ENCODE measurements at places on chromosomes 5 and 9. TPM values are rescaled to one million over a fixed set of nuclear protein-coding genes. Genes with fewer than 3 reads are reported as not detected.

DNA sequence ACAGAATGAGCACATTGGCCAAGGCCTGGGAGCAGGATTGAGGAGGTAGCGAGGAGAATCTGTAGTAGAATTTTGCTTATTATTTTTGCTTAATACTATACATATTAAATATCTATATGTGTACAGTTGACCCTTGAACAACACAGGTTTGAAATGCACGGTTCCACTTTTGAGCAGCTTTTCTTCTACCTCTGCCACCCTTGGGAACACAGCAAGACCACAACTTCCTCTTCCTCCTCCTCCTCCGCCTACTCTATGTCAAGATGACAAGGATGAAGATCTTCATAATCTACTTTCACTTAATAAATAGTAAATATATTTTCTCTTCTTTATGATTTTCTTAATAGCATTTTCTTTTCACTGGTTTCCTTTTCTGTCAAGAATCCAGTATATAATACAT, 541.4 kb downstream of the KCTD16 start:
- DNase-seq: no peak

- no peak for DNase-seq
Measured at GRCh38 chr5:60232036-60232795, 338.7 kb upstream of the PDE4D start.

GRCh38 chr9:34651876-34652601, at the start of gene IL11RA:
IL11RA (plus strand) TSS chr9:34652185; CDS start chr9:34655218, 3,033 bp downstream.
- DNase-seq: peak; percentile 88

DNA sequence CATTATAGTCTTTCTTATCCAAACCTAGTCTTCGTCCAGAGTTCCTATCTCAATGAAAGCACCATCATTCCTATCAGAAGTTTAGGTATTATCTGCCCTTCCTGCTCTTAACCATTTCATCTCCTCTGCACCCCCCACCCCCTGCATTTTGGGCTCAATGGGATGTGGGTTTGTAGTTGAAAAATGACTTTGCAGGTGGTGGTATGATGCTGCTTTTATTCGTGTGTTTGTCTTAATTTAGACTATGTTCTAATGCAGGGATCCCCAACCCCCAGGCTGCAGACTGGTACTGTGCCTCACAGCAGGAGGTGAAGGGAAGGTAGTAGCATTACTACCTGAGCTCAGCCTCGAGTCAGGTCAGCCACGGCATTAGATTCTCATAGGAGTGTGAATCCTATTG, 49.4 kb upstream of the ZNF608 start:
- DNase-seq: no peak

DNA sequence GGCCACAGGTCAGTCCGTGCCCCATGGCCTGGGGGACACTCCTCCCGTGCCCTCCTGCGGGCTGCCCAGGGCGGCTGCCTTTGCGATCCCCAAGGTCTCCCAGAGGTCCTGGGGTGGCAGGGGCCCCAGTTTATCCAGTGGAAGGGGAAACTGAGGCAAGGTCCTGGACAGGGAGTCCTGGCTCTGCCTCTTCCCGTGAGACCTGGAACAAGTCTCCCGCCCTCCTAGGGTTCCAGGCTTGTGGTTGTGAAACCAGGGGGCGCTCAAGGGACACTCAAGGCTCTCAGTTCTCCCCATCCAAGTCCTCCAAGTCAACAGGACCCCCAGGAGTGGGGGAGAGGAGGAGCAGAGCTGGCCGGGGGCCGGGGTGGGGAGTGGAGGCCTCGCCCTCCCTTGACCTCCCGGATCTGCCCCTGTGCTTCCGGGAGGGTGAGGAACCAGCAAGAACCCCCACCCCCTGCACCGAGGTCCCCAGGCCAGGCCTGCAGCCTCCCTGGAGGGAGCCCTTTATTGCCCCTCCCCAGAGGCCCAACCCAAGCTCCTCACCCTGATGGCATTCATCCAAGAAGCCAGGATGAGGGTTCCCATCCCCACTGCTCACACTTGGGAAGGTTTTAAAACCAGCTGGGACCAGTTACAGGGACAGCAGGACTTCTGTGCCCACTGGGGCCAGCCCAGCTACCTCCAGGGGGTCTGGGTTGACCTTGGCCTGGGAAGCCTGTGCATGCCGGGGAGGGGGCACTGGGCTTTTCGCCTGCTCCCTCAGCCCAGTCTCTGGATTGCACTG, 24.7 kb upstream of the TMEM250 start:
- DNase-seq: peak; percentile 79

- peak; percentile 41 for DNase-seq
Measured at GRCh38 chr5:150155258-150156026, at the start of gene PDGFRB. PDGFRB (minus strand) TSS chr5:150155845; CDS start chr5:150137047, 18,798 bp downstream.

DNA sequence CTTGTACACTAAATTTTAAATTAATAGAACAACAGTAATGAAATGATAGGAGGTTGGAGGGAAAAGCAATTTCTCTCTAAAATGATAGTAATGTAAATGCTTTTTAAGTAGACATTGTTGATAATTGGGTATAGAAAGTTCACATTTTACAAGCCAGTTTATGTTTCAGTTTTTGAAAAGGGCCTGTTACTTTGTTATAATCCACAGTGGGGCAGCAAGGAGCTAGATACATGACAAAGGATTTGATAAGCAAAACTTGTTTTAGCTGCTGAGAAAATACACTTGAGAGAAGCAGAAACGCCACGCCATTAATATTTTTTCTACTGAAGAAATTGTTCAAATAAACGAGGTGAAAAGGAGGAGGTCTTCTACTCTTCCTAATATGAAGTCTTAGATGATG, 30.2 kb downstream of the SREK1 start:
- peak; percentile 54 for DNase-seq

GRCh38 chr5:108472237-108472636, 90.3 kb upstream of the FBXL17 start:
- no peak for DNase-seq

- no peak for DNase-seq
Measured at GRCh38 chr9:3241290-3241689, 284.5 kb downstream of the RFX3 start.

- DNase-seq: no peak
Measured at GRCh38 chr5:73346878-73347408, 101.6 kb downstream of the FOXD1 start.

GRCh38 chr9:19239955-19240354, 9.5 kb downstream of the DENND4C start:
- no peak for DNase-seq

GRCh38 chr5:33549982-33550567, 109.3 kb downstream of the TARS1 start:
- no peak for DNase-seq

- no peak for DNase-seq
Measured at GRCh38 chr9:116705531-116705930, 18.4 kb downstream of the TRIM32 start.

- DNase-seq: peak; percentile 82
Measured at GRCh38 chr9:14768405-14769229, 46.1 kb upstream of the CER1 start.

DNA sequence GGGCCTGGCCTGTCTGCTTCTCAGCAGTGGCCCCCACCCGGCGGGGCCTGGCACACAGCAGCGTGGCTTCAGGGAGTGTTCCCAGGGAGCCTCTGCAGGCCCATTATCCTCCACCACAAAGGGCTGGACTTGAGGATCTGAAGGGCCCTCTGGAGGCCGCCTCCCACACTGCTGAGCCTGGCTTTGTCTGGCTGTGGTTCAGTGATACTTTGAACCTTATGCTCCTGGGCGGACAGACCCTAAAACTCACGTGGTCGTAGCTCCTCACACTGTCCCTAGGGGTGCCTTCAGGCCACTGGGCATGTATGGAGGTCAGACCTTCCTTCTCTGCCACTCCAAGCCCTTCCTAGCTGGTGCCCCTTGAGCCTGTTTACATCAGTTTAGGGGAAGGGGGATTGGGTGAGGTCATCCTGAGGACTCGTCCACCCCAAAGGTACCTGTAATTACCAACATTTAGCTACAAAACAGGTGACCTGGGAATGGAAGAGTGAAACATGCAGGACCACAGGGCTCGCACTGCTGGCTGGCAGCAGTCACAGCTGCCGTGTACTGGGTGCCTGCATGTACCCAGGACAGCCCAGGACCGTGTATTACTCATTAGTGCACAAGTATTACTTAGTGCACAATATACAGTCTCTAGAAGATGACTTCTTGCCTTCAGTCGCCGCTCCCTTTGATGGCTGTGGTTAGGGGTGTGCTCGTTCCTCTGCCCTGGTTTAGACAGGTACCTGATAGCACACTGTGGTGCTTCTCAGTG, 8.5 kb downstream of the GRHPR start:
- peak; percentile 13 for DNase-seq

- DNase-seq: no peak
Measured at GRCh38 chr5:95398989-95399388, 7.8 kb downstream of the FAM81B start.

GRCh38 chr5:86885011-86885410, 267.3 kb downstream of the COX7C start:
- DNase-seq: no peak

- DNase-seq: no peak
Measured at GRCh38 chr9:126916909-126917308, 2.3 kb downstream of the RALGPS1 start.

DNA sequence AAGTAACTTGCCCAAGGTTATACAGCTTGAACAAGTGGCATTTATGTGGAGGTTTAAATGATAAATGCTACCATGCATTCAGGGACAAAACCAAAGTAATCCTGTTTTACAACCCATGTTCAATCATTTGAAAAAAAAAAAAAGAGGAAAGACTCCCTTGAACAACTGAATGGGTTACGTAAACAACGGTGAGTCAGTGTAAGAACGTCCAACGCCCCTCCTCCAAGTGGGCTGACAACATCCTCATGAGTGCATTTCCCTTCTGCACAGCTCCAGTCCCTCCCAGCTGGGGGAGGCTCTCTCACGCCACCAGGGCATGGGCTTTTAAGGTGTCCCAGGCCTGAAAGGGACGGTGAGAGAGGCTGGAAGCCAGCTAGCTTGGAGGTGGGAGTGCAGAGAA, 90.0 kb downstream of the PRRT1B start:
- DNase-seq: peak; percentile 99

Gene CCDC112
- total RNA-seq: 5.9 TPM

Gene FOXD4L5
- total RNA-seq: not detected

Gene ROPN1L
- 0.68 TPM for total RNA-seq

Gene IZUMO3
- not detected for total RNA-seq

Gene PCDHA12
- total RNA-seq: 0.17 TPM

Gene SPINK5
- 0.85 TPM for total RNA-seq

Gene GHR
- total RNA-seq: 3.2 TPM

Gene SLC6A18
- not detected for total RNA-seq

Gene IFNB1
- not detected for total RNA-seq

Gene STOM
- 310 TPM for total RNA-seq

Gene UBE2QL1
- total RNA-seq: 0.05 TPM

Gene PITX1
- not detected for total RNA-seq

Measured in dermis blood vessel endothelial cell (primary cell).